CD4-positive, alpha-beta T cell treated with Interleukin-15 for 4 hours (primary cell): ENCODE measurements at places on chromosomes 4 and X.

- DNase-seq = no peak
Measured at GRCh38 chr4:109590905-109591304, 30.9 kb downstream of the MCUB start.

GRCh38 chr4:37389967-37390580 lies 145.5 kb downstream of the NWD2 start:
- peak; percentile 25 for DNase-seq

DNA sequence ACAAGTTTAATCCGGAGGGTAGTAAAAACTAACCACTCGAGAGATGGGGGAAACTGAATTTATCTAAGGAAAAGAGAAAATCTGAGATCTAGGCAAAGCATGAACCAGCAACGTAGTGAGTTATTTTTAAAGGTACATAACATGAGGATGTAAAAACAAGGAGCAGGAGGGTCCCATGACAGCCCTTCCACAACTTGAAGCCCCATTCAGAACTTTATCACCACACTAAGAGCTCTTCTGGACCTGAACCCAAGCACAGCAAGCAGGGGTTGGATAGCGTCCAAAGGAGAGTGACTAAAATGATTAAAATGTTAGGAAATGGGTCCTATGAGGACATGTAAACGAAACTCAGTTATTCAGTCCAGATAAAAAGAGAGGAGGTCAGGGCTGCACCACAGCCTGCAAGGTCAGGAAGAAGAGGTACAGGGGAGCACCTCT lies 16.2 kb downstream of the SH3RF1 start:
- no peak for DNase-seq

DNA sequence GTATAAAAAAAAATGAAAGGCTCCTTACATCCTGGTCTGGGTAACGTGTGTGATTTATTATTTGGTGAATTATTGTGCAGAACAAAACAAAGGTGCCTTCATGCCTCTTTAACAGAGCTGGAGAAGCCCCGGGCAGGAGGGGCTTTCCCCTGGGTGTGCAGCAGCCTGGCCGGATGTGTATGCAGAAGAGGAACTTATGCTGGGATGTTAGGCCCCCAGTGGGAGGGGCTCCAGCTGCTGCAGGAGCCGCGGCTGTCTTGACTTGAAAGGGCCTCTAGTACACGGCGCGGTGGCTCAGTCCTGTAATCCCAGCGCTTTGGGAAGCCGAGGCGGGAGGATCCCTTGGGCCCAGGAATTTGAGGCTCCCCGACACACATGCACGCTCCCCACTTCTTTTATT lies 16.0 kb downstream of the CCNQ start:
- DNase-seq = peak; percentile 54

DNA sequence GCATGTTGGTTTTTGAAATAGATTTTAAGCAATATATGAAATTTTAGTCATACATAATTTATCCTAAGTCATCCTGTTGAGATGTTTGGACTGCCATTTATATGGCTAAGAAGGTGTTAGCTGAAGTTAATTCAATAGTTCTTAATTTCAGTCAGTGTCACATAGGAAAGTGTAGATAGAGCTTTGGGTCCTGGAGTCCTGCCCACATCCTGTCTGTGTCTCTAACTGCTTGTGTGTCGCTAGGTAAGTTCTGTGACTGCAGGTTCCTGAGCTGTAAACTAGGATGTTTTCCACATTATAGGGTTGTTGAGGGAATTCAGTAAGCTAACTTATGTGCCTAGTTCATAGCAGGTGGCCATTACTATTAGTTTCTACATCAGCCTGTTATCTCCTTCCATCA lies 20.7 kb downstream of the OFD1 start:
- peak; percentile 25 for DNase-seq

DNA sequence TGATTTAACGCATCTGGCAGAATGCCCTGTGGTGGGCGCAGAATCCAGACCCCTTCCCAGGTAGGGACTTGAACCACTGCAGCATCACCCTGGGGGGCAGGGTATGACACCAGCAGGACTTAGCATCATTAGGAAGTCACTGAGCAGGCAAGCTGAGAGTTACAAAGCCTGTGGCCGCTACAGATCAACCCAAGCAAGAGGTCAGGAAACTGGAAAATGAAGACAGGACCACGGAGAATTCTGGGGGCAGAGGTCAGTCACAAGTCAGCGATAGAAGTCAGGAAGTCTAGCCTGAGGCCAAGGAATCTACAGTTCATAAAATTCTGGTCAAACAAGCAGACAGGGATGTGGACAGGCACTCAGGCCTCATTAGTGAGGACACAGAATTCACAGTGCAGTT lies 108.4 kb downstream of the CHIC2 start:
- DNase-seq = no peak

DNA sequence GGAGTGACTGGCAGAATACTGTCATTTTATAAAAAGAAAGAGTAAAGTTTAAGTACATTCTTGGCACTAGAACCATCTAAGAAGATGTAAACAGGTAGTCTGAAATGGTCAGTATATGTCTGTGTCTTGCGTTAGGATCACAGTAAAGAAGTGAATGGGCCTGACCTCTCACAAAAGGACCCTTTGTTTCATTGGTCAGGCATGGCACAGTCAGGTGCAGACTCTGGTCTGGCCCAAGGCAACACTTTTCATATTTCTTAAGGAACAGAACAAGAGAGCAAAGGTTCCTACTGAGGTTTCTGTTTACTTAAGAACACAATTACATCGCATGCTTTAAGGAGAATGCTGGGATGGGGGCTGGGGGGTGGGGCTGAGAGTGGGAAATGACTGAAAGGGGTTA lies 48.1 kb downstream of the RPGR start:
- no peak for DNase-seq

DNA sequence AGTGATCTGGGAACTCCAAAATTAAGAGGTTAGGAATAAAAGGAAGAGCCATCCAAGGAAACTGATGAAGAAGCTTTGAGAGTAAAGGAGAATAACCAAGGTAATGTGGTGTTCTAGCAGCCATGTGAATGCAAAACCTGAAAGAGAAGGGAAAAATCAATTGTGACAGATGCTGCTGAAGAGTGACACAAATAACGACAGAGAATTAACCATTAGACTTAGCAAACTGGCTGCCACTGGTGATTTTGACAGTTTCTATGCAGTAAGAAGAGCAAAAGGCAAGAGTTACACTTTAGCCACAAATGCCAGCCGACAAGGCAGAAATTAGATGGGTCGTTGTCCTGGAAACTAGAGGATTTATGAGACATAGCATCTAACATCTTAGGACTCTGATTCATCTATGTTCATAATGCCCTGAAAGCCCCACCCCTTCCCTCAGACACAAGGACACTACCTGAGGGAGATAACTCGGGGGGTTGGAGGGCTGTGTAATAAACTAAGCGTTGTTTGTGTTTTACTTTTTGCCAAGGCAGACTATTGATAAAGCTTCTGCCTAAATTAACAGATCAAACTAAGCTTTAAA lies 13.0 kb upstream of the TMEM144 start:
- no peak for DNase-seq

- DNase-seq = no peak
Measured at GRCh38 chr4:118810991-118811764, 24.7 kb downstream of the SEC24D start.

DNA sequence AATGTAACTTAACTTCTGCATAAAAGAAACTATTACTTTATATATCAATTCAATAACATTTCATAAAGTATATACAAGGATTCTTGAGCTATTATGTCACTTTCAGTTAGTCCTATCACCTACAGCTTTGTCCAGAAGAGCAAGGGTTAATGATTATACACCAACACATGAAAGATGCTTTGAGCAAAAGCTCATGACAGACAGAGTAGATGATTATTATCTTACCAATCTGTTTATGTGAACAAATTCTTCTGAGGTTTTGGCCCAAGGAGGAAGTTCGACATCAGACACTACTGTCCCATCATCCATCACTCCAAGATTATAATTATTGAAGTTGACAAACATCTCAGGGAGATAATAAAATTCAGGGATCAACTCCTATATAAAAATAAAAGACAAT lies 166.7 kb upstream of the MAB21L2 start:
- no peak for DNase-seq

- DNase-seq = no peak
Measured at GRCh38 chrX:37608156-37608555, 36.7 kb downstream of the LANCL3 start.

GRCh38 chrX:154486396-154487207 lies at the start of gene UBL4A:
TSS of gene UBL4A (minus strand) at chrX:154486615. CDS start at chrX:154486584, 31 bp downstream.
- peak; percentile 45 for DNase-seq

DNA sequence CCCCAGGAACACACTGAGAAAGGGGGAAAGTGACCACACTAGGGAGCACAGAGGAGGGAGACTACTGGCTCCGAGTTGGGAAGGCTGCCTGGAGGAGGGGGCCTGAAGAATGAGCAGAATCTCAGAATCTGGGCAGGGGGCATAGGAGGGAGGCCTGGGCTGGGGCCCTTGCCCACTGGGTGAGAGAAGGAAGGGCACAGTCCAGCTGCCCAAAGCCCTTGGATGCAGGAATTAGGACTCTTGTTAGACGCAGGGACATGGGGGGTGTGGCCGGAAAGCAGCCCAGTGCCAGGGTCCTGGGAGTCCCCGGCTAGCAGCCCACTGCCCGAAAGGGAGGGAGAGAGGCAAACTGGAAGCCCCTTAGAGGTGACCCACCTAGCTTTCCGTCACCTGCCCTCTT lies 1.9 kb upstream of the DUSP9 start:
- DNase-seq = no peak
